ELR (cell line): ENCODE measurements at places on chromosomes 1 and 21.

- DNase-seq: no peak
Observed at GRCh38 chr1:23601968-23602876, 42.9 kb upstream of the ID3 start.

- no peak for DNase-seq
Observed at GRCh38 chr1:39898191-39898590, 3.5 kb downstream of the MYCL start.

DNA sequence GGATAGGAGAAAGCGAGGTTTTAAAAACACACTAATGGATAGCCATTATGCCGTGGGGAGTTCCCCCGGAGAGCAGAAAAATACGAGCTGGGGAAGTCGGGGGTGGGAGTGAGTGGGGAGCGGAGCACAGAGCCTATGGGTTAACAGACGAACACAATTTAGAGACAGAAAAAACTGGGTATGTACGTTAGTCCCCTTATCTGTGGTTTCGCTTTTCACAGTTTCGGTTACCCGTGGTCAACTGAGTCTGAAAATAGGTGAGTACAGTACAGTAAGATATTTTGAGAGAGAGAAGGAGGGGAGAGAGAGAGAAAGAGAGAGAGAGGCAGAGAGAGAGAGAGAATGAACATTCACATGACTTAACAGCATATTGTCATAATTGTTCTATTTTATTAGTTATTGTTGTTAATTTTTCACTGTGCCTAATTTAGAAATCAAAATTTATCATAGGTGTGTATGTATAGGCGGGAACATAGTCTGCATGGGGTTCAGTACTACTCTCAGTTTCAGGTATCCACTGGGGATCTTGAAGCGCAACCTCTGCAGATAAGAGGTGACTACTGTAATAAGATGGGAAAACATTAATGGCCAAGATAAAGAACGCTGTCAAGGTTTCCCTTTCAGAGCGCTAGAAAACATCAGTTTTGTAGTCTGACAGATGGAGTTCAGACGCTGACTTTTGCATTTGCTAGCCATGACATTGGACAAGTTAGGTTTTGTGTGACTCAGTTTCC, 125.6 kb upstream of the LMO4 start:
- DNase-seq: no peak

- DNase-seq: peak; percentile 48
Observed at GRCh38 chr1:16396591-16396990, 29.5 kb downstream of the SZRD1 start.

- DNase-seq: peak; percentile 96
Observed at GRCh38 chr1:28552758-28553663, at the start of gene TRNAU1AP. TSS of gene TRNAU1AP (plus strand) at chr1:28553085. CDS start at chr1:28553111, 26 bp downstream.

- DNase-seq: peak; percentile 10
Observed at GRCh38 chr1:235835226-235835625, 31.5 kb downstream of the LYST start.

GRCh38 chr1:227949954-227950734, 2.4 kb upstream of the WNT9A start:
- DNase-seq: no peak

DNA sequence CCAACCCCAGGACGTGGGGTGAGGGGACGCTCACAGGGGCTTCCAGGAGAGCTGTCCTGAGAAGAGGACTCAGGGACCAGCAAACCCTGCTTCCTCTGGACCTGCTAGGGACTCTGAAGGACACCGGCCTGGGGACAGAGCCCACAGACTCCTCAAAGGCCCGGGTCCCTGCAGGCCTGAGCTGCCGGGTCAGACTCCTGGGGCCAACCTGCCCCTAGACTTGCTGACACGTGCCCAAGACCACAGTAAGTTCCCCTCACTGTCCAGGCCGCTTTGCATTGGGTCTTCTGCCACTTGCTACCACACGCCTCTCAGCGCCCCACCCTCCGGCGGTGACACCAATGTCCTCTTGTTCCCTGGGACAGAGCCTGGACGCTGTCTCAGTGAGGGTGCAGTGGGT, 106.6 kb upstream of the IFFO2 start:
- no peak for DNase-seq

DNA sequence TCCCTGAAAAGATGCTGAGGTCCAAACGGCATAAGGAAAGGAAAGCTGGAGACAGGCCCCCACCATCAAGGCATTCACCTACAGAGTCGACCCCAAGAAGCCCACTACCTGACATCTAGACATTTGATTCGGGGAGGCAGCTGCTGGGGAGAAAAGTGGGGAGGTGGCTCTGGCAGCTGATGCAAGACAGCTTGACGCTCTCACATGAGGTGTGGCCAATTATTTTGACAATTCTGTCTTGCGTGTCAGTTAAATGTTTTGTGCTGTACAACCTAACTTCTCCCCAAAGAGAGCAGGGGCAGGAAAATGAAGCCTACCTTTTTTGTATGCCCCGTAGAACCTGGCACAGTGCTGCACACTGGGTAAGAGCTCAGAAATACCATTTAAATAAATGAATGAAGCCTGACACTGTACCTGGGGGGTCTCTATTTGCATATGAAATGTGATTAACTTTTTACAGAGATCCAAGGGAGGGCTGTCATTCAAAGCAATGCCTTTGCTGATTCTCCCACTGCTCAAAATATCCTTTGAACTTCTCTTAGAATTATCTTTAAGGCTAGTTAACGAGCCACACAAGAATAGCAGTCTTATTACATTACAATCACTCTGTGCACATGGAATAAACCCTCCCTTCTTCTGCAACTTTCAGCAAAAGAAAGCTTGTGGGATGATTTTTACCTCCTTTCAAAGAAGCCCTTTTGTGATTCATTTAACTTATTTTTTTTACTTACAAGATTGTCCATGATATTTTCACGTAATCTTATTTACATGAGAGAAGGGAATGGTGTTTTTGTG, 163.2 kb downstream of the TNR start:
- no peak for DNase-seq
